ENCODE measurements at places on chromosomes 1 and 21. TPM values are rescaled to one million over a fixed set of nuclear protein-coding genes. Genes with fewer than 3 reads are reported as not detected.

The HLX gene
- 11.0 TPM for total RNA-seq

The HUNK gene
- 0.55 TPM for total RNA-seq

The S100A9 gene
- 36.3 TPM for total RNA-seq

The LRRC3 gene
- 22.0 TPM for total RNA-seq

The CELA3B gene
- 7.4 TPM for total RNA-seq

The DMRTB1 gene
- total RNA-seq = not detected

The FCRLB gene
- 0.53 TPM for total RNA-seq

The GPR153 gene
- total RNA-seq = 40.0 TPM

The DCDC2B gene
- total RNA-seq = not detected

The PTPRC gene
- 5.4 TPM for total RNA-seq

The SLC44A3 gene
- 3.1 TPM for total RNA-seq

The SLC27A3 gene
- total RNA-seq = 60.7 TPM

The ARID1A gene
- total RNA-seq = 27.0 TPM

The SYTL1 gene
- 0.81 TPM for total RNA-seq

The UQCRHL gene
- 0.98 TPM for total RNA-seq

The FNDC10 gene
- 0.58 TPM for total RNA-seq

The CCDC24 gene
- 4.7 TPM for total RNA-seq

The DMBX1 gene
- total RNA-seq = not detected

The PIK3CD gene
- total RNA-seq = 2.6 TPM

The NUAK2 gene
- total RNA-seq = 1.7 TPM

The VAMP4 gene
- total RNA-seq = 8.0 TPM

The FCMR gene
- 1.3 TPM for total RNA-seq

The RGS18 gene
- 0.65 TPM for total RNA-seq

The AMY2A gene
- 0.60 TPM for total RNA-seq

The CHTOP gene
- 24.5 TPM for total RNA-seq

The PADI3 gene
- total RNA-seq = not detected

The HSPB7 gene
- 1.2 TPM for total RNA-seq

The USP21 gene
- total RNA-seq = 10.2 TPM

The ELAPOR1 gene
- total RNA-seq = 0.48 TPM

The S100A8 gene
- 23.7 TPM for total RNA-seq

The IGSF3 gene
- 0.48 TPM for total RNA-seq

The LMO4 gene
- total RNA-seq = 17.7 TPM

The PGM1 gene
- total RNA-seq = 225 TPM

The LCE2B gene
- total RNA-seq = not detected

The ZBTB48 gene
- 38.4 TPM for total RNA-seq

The C2CD2 gene
- 10.5 TPM for total RNA-seq

The GJA9 gene
- total RNA-seq = not detected

The OR2L5 gene
- not detected for total RNA-seq

The RBP7 gene
- total RNA-seq = 2.5 TPM

The GPR61 gene
- not detected for total RNA-seq

The SUCO gene
- 6.1 TPM for total RNA-seq
